ENCODE measurements at places on chromosomes 3 and 15.

DNA sequence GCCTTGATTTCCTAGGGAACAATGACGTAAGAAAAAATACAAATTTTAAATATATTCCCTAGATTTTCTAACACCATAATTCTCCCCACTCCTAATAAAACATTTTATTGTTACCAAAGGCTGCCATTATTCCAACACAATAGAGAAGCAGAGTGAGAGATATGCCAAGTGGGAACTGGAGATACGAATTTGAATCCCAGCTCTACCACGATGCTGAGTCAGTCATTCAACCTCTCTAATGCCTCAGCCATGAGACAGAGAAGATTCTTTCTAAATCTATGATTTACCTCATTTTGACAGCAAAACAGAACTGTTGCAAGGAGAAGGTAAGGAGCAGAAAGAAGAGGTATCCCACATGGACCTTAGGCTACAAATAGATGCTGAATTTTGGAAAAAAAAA is 112.5 kb downstream of the IGF2BP2 start:
- DNase-seq: no peak

DNA sequence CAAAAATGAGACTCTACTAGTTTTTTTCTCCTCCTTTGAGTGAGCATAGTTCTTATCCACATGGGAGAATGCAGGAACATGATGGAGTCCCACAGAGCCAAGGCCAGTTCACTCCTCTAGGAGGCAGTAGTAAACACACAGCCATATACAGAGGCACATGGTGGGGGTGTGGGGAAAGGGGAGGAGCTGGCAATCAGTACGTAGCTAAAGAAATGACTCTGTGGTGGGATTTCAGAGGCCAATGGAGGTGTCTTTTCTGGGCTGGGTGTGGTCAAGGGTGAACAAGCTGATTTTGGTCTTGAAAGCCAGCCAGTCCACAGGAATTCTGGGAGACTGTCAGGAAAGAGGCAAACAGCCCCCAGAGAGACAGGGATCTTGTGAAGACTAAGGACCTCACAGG is 6.6 kb upstream of the RAB11A start:
- DNase-seq: no peak

DNA sequence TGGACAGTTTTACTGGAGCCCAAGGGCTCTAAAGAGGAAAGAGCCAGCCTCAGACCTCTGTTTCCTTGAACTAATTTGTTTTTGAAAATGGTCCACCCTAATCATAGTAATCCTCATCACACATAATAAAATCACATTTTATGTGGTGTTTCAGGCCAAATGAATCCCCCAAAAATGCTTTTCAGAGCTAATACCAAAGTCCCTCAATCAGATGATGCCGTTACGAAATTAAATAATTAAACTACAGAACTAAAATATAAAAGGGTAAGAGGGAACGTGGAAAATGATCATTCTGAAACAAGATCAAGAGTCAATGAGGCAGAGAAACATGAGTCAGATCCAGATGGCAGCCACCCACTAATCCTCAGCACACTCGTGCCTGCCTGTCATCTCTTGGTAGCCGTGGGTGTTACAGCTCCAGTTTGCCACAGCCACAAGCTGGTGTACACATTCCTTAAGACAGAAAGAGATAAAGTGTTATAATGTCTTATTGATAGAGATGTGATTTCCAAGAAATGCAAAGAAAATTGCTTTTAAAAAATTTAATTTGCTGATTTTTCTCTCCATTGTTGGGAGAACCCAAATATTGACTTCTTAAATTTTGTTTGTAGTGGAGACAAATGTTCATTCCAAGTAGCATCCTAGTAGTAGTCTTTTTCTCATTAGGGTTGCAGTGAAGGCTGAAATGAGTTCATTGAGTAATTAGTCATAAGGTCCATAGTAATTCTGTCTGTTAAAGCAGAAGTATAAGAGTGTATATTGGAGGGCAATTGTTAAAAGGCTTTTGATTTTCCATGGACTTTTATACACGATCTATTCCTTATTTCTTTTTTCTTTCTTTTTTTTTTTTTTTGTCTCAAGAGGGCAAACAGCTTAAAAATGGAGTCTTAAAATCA is 104.2 kb downstream of the AGBL1 start:
- DNase-seq: peak; percentile 4

DNA sequence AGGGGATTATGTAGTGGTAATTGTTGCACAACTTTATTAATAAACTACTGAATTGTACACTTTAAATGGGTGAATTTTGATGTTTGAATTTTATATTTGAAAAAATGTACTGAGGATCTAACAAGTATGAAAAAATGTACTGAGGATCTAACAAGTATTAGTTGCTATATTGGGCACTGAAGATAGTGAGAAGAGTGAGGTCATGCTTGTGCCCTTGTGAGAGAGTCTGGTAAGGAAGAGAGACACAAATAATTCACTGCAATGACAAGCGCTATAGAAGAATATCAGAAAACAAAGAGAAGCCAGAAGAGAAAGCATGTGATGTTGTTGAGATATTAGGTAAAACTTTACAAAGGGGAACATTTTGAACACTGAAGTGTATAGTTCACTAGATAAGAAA is 137.6 kb downstream of the DTWD1 start:
- no peak for DNase-seq

DNA sequence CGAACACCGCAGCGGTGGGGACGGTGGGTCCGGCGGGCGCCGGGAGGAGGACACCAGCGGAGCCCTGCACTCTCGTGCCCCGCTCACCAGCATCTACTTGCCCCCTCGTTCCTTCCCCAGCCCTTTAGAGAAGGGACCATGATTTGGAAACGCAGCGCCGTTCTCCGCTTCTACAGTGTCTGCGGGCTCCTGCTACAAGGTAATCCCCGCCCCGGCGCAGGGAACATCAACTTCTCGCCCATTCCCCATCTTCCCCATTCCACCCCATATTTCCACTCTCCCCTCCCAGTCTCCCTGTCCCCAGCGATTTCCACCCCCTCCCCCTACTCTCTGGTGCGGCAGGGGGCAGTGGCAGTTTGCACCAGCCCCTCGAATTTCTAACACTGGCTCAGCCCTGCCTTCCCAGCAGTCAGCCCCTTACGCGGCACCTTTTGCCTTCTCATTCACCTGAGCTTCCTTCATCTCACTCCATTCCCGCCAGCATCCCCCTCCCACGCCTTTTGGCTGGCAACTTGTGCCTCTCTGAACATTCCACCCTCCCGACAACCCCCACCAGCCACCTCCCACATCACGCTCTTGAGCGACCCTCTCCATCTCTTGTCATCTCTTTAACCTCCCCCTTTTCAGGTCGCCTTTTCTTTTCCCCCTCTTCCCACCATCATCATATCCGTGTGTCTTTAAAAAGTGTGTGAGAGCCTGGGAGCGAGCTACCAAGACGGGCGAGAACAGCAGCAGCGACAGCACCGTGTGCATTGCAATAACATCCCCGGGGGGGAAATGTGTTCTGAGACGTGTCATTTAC is 882 bp downstream of the CADM2 start:
- DNase-seq: no peak

DNA sequence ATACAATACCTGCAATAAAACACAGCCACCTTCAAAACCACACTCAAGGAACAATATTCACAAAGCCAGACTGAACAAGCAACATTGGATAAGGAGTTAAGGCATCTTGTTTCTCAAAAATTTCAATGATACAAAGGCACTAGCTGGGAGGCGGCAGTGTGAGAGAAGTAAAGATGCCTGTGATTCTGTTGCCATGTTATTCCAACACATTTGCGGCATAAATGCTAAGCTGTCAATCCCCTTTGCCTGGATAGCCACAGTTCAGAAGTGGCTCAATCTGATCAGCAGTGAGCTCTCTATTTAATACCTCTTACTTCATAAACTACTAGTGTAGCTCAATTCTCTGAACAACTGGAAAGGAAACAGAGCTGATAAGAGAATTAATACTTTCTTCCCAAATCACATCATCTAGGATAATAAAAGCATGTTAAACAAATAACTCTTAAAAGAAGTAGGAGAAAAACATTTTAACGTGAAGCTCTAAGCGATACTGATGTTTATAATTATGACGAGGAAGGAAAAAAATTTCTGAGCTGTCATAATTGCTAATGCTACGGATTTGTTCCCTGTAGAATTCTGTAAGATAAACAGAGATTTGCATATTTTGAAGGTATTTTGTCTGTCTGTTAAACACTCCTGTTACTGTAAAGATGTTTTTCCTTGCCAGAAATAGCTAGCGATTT is 358.4 kb downstream of the FOXP1 start:
- no peak for DNase-seq

GRCh38 chr3:193874997-193875593 is 260.9 kb upstream of the HES1 start:
- no peak for DNase-seq

DNA sequence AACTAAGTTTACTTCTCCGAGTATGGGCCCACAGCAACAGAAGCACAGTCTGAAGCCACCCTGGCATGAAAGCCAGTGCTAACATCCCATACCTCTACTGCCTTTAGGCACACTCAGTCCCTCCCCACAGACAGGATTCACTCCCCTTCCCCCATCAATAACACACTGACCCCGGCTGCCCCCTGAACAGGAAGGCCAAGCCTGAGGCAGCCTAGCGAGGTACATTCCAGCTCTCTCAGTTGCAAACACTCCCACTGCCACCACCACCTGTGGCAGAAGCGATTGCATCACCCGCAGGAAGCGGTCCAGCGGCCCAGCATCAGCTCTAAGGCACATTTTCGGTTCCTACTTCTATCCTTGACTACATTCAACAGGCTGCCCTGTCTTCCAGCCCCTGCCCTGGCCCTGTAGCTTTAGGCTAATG is 7.0 kb upstream of the BMF start:
- DNase-seq: no peak

GRCh38 chr3:193228206-193228605 is 12.8 kb upstream of the PLAAT1 start:
- no peak for DNase-seq

- DNase-seq: no peak
These were observed 18.8 kb downstream of the BCL2L10 start for GRCh38 chr15:52093539-52094510.
